Bone marrow (tissue), 2 donors: ENCODE measurements at places on chromosomes 16 and 17.

- DNase-seq = no peak
These were observed 31.4 kb downstream of the OGFOD1 start for GRCh38 chr16:56482683-56483236.

- no peak for DNase-seq
These were observed 117.7 kb downstream of the CHD9 start for GRCh38 chr16:53172517-53172916.

GRCh38 chr16:986925-987582 is 5.5 kb downstream of the SOX8 start:
- DNase-seq = no peak

- DNase-seq = no peak
These were observed 39.7 kb downstream of the TBCD start for GRCh38 chr17:82791532-82791931.

GRCh38 chr17:76154292-76154691 is 13.2 kb upstream of the FOXJ1 start:
- no peak for DNase-seq

- no peak for DNase-seq
These were observed 40.6 kb upstream of the AQP8 start for GRCh38 chr16:25176136-25176535.

- DNase-seq = peak; percentile 24
These were observed at the start of gene TNFSF12 for GRCh38 chr17:7548585-7549400. TNFSF12 (plus strand) TSS chr17:7549058; CDS start chr17:7549154, 96 bp downstream.

- no peak for DNase-seq
These were observed 97.2 kb downstream of the RAP1GAP2 start for GRCh38 chr17:2893422-2893914.

- no peak for DNase-seq
These were observed 231.2 kb downstream of the CPPED1 start for GRCh38 chr16:12572316-12572985.

GRCh38 chr16:23679274-23679985 is 741 bp downstream of the PLK1 start:
- peak; percentile 59 for DNase-seq

GRCh38 chr16:12141073-12141951 is 164.8 kb downstream of the SNX29 start:
- no peak for DNase-seq

GRCh38 chr17:82908543-82909160 is 68.8 kb upstream of the ZNF750 start:
- DNase-seq = no peak

GRCh38 chr16:90072442-90073105 is 4.6 kb downstream of the PRDM7 start:
- DNase-seq = no peak

DNA sequence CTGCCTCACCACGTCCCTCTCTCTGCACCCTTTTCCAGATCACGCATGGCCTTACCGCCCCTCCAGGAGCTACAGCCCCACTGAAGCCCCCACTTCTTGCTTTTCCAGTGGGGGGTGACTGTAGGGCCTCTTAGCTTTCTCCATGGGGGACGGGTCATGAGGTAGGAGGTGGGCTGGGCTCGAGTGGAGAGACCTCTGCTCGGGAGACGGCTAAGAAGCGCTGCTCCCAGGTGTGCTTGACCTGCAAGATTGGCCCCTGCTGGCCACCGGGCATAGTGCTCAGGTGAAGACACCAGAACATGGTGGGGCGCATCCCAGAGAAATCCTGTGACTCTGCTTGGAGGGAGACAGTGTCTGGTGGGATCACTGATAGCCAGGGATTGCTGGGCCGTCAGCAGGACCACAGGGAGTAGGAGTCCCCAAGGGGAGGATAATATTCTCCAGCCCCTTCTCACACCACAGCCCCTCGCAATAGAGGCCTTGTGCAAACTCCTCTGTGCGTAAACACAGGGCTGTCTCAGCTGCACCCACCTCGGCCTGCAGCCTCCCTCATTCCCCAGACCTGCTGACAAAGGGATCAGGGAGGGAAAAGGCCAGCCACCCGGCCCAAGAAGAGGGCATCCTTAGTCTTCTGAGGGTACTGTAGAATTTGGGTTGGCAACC is 8.9 kb upstream of the GALK1 start:
- no peak for DNase-seq
